Activated CD8-positive, alpha-beta T cell treated with anti-CD3 and anti-CD28 coated beads for 36 hours (primary cell): ENCODE measurements at places on chromosomes 3 and 15. TPM values are rescaled to one million over a fixed set of nuclear protein-coding genes. Genes with fewer than 3 reads are reported as not detected.

GPR160 gene
- total RNA-seq: 6.2 TPM

DAZL gene
- not detected for total RNA-seq

IQCF5 gene
- total RNA-seq: not detected

GRCh38 chr3:150013801-150014200 lies 43.1 kb upstream of the PFN2 start:
- H3K27ac ChIP-seq: no peak overlapping the region
- H3K27me3 ChIP-seq: peaks cover 3% of the 10 kb centered on the region
- no peaks in the 10 kb centered on the region for H3K4me1 ChIP-seq
- DNase-seq: no peak
- H3K4me3 ChIP-seq: no peak overlapping the region

DNA sequence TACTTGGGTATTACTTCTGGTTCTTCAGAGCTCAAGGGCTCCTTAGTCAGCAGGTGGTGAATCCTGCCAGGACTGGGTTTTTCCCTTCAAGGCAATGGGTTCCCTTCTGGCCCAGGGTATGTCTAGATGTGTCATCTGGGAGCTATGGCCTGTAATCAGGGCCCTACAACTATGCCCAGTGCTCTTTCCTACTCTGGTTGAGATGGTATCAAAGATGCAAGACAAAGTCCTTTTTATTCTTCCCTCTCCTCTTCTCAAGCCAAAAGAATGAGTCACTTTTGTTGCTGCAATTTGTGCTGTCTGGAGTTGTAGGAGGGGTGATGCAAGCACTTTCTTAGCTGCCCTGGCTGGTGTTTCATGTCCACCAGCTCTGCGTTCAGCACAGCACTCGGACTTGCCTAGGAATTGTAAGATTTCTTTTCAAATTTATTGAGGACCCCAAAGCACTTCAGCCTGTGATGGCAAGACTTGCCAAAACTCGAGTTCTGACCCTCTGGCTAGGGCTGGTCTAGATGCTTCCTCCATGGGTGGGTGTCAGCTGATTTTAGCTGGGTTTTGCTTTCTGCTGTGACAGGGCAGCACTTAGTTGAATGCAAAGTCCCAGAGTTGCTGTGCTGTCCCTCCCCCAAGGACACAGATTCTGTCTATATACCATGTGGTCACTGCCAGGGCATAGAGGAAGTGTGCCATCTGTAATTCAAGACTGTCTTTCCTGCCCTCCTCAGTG lies 129.2 kb upstream of the CBLB start:
- no peak overlapping the region for H3K4me3 ChIP-seq
- no peak for DNase-seq
- H3K4me1 ChIP-seq: peaks cover 1% of the 10 kb centered on the region
- H3K36me3 ChIP-seq: peaks cover 12% of the 10 kb centered on the region
- H3K27me3 ChIP-seq: no peaks in the 10 kb centered on the region

- no peaks in the 10 kb centered on the region for H3K4me1 ChIP-seq
- H3K27me3 ChIP-seq: peaks cover 16% of the 10 kb centered on the region
- no peaks in the 10 kb centered on the region for H3K36me3 ChIP-seq
- no peak overlapping the region for H3K27ac ChIP-seq
- DNase-seq: no peak
Observed at GRCh38 chr15:83435202-83435601, 11.9 kb upstream of the SH3GL3 start.

DNA sequence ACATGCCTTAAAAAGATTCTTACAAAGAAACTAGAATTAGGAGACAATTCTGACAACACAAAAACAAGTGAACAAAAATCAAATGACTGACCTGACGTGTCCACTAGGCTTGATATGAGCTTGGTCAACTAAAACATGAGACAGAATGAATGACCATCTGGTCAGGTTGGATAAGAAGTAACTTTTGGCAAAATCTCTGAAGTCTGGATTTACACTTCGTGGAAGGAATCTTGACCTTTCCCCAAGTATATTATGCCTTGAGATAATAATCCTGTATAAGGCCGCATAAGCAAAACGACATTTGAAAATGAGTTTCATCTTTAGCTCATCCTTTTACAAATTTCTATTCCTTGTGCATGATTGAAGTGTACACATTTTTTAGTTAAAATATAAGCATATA lies 1.1 kb upstream of the TF start:
- no peak for DNase-seq
- peaks cover 37% of the 10 kb centered on the region for H3K27me3 ChIP-seq
- H3K36me3 ChIP-seq: no peaks in the 10 kb centered on the region
- no peak overlapping the region for H3K27ac ChIP-seq
- H3K4me1 ChIP-seq: no peaks in the 10 kb centered on the region

- DNase-seq: no peak
- no peaks in the 10 kb centered on the region for H3K36me3 ChIP-seq
- H3K4me1 ChIP-seq: no peaks in the 10 kb centered on the region
Observed at GRCh38 chr15:26157081-26157480, 294.0 kb upstream of the ATP10A start.

- no peak for DNase-seq
- H3K36me3 ChIP-seq: peaks cover 20% of the 10 kb centered on the region
- peak overlapping the region; percentile 8 for H3K27ac ChIP-seq
- H3K4me1 ChIP-seq: peaks cover 55% of the 10 kb centered on the region
Observed at GRCh38 chr3:42613462-42613861, 13.0 kb downstream of the NKTR start.

DNA sequence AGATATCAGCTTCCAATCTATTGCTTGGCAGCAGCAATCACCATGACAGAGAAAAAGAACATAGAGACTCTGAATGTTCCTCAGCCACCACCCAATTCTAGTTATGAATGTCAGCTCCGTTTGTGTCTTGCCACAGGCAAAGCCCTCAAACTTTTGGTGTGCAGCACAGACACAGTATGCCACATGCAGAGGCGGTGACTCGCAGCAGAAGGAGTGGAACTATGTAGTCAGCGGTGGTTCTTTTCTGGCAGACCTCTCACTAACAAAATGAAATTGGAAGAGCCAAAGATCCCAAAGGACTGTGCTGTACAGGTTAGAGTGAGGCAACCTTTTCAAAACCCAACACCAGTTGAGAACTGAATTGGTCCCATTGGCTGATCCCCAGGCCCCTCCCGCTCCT lies 220.9 kb downstream of the SLC9A9 start:
- no peaks in the 10 kb centered on the region for H3K36me3 ChIP-seq
- H3K4me1 ChIP-seq: peaks cover 5% of the 10 kb centered on the region
- no peak overlapping the region for H3K27ac ChIP-seq
- DNase-seq: peak; percentile 52
- H3K27me3 ChIP-seq: no peaks in the 10 kb centered on the region

DNA sequence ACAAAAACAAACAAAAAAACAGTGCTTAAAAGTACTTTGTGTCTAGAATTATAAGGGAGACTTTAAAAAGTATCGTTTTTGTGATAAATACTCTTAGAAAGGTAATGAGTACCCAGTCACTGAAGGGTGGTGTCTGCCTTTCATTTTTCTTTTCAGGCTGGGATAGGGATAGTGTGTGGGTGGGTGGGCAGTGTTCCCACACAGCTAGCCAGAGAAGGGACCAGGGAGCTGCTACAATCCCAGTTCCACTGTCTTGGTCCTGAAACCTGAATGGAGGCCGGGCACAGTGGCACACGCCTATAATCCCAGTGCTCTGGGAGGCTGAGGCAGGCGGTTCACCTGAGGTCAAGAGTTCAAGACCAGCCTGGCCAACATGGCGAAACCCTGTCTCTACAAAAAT lies 2.1 kb downstream of the GK5 start:
- H3K4me1 ChIP-seq: peaks cover 23% of the 10 kb centered on the region
- H3K27ac ChIP-seq: no peak overlapping the region
- no peak for DNase-seq

GRCh38 chr3:178561239-178561638 lies 25.0 kb downstream of the KCNMB2 start:
- H3K27me3 ChIP-seq: peaks cover 2% of the 10 kb centered on the region
- no peaks in the 10 kb centered on the region for H3K36me3 ChIP-seq
- no peak for DNase-seq
- no peak overlapping the region for H3K4me3 ChIP-seq

GRCh38 chr15:76756381-76756780 lies 148.8 kb downstream of the SCAPER start:
- no peak overlapping the region for H3K27ac ChIP-seq
- peaks cover 13% of the 10 kb centered on the region for H3K4me1 ChIP-seq
- peaks cover 16% of the 10 kb centered on the region for H3K36me3 ChIP-seq
- no peak for DNase-seq
- no peak overlapping the region for H3K4me3 ChIP-seq
- H3K27me3 ChIP-seq: no peaks in the 10 kb centered on the region

- H3K4me1 ChIP-seq: peaks cover 16% of the 10 kb centered on the region
- DNase-seq: no peak
- H3K27ac ChIP-seq: no peak overlapping the region
- no peaks in the 10 kb centered on the region for H3K27me3 ChIP-seq
- H3K36me3 ChIP-seq: peaks cover 2% of the 10 kb centered on the region
- H3K4me3 ChIP-seq: no peak overlapping the region
Observed at GRCh38 chr3:72727172-72727571, 121.1 kb downstream of the SHQ1 start.

- peak overlapping the region; percentile 91 for H3K4me3 ChIP-seq
- H3K4me1 ChIP-seq: peaks cover 17% of the 10 kb centered on the region
- no peaks in the 10 kb centered on the region for H3K36me3 ChIP-seq
- DNase-seq: peak; percentile 65
- H3K27me3 ChIP-seq: peaks cover 22% of the 10 kb centered on the region
Observed at GRCh38 chr3:97821287-97821773, 481 bp upstream of the CRYBG3 start.

DNA sequence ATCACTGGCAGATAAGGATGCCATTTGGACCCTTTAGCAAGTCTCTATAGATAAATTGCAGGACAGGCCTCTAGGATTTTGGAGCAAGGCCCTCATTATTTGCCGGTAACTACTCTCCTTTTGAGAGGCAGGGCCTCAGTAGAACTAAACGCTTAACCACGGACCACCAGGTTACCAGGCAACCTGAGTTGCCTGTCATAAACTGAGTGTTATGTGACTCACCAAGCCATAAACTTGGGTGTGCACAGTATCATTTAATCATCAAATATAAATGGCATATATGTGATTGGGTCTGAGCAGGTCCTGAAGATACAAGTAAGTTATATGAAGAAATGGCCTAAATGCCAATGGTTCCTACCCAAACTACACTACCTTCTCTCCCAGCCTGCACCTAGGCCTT lies 93.2 kb downstream of the BCHE start:
- H3K27ac ChIP-seq: no peak overlapping the region
- DNase-seq: no peak
- H3K36me3 ChIP-seq: no peaks in the 10 kb centered on the region

- H3K4me1 ChIP-seq: peaks cover 3% of the 10 kb centered on the region
- H3K36me3 ChIP-seq: no peaks in the 10 kb centered on the region
- H3K4me3 ChIP-seq: no peak overlapping the region
- H3K27ac ChIP-seq: no peak overlapping the region
- no peak for DNase-seq
Observed at GRCh38 chr3:142892714-142893113, 3.8 kb upstream of the PCOLCE2 start.

DNA sequence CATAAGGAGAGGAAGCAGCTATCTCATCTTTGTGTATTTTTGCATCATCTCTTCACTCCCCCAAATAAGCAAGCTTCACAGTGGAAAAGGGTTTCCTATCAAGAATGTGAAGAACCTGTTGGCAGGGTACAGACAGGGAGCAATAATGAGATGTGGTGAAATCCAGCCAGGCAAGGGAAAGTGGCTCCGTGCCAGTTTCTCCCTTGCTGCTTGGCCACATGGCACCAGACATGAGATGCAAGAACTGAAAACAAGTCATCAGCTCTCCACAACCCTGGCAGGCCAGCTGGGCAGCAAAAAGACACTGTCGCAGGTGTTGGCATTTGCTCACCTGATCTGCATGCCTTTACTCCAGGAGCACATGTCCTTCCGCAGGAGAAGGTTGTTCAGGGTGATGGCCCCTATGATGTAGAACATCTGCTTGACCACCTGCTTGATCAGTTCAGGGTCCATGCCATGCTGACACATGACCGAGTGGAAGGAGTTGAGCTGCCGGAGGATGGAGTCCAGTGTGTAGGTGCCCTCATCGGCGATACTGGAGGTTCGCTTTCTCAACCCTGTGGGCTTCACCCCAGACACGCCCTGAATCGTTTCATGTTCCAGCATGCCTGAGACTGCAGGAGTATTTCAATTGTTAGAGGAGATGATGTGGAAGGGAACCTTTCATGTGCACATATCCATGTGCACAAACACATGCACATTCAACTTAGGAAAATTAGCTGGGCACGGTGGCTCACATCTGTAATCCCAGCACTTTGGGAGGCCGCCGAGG lies 23.3 kb upstream of the MYO5C start:
- H3K27me3 ChIP-seq: no peaks in the 10 kb centered on the region
- peaks cover 21% of the 10 kb centered on the region for H3K36me3 ChIP-seq
- no peak overlapping the region for H3K4me3 ChIP-seq
- H3K27ac ChIP-seq: no peak overlapping the region
- no peak for DNase-seq
- H3K4me1 ChIP-seq: no peaks in the 10 kb centered on the region

DNA sequence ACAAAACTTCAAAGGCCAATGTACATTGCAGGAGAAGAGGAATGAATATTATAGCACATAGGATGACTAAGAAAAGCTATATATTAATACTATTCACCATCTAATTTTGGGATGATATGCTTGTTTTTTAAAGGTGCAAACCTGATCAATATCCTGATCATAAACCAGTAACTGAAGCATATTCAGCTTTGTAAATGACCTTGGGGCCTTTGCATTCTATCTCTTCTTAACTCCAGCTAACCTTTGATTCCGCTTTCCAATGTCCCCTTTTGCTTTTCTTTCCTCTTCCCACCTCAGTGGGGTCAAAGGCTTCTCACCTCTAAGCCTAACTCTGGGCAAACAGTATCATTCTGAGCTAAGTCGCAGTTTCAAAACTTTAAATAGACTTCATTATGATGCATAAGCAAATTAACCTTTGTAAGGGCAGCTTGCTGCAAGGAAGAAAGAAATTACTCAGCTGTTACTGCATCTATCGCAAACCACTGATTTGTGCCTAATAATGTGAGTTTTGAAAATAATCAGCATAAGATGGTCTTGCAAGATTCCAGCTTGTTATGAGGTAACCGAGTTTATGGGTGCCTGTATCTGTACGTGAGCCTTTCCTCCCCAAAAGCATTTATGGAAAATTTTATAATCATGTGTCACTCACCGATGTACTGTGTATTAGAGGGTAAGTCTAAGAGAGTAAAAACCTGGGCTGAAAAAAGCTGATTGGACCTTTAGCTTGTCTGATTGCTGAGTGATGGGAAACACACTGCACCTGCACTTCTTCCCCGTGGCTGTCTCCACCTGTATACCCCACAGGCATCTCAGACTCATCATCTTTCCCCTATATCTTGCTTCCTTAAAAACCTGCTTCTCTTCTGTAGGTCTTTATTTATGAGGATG lies 116.8 kb downstream of the TPRG1 start:
- no peaks in the 10 kb centered on the region for H3K27me3 ChIP-seq
- no peak overlapping the region for H3K4me3 ChIP-seq
- H3K36me3 ChIP-seq: no peaks in the 10 kb centered on the region

DNA sequence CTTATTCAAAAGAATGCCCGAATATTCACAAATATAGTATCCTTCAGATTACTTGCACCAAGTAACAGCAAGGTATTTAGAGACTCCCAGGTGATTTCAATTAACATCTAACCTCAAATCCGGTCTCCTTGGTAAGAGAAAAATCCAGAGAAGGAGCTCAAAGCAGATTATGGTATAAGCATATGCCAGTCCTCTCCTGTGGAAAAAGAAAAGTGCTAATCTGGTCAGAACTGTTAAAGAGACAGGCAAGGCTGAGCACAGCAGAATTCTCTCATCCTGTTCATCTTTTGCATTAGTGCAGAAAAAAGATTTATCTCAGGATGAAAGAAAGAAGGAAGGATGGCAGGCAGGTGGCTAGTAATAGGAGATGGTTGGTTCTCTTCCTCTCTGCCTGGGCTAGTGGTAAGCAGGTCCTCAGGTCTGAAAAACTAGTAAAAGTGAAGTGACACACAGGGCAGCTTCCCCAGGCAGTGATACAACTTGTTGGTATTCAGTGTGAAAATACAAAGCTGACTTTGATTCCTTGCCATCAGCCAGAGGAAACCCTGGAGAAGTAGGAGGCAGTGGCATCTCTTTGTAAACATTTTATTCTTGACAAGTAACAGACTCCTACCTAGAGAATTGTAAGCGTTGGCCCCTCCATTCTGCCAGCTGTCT lies 14.2 kb downstream of the ATXN7 start:
- H3K4me1 ChIP-seq: peaks cover 60% of the 10 kb centered on the region
- H3K27ac ChIP-seq: peak overlapping the region; percentile 6
